ENCODE measurements at places on chromosomes 12 and 14.
A peak's percentile ranks its signal among the peaks of the same experiment; 100 is the strongest.

DNA sequence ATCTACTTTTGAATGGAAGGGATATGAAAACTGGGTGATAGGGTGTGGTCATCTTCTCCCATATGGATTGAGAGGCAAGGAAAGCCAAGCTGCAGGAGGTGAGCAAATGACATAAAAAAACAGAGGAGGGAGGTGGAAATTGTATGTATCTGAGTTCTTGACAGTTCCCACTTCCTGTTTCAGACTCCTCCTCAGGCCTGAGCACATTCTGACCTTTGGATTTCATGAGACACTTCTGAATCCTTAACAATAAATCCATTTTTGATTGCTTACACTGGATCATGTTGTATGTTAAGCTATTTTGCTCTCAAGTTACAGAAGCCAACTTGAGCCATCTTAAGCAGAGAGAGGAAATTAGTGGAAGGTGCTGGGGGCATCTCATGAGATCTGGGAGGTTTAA is 11.6 kb upstream of the SRSF5 start:
- no peak for DNase-seq

GRCh38 chr14:105498430-105499255 is 7.6 kb downstream of the TEDC1 start:
- DNase-seq: peak; percentile 78

DNA sequence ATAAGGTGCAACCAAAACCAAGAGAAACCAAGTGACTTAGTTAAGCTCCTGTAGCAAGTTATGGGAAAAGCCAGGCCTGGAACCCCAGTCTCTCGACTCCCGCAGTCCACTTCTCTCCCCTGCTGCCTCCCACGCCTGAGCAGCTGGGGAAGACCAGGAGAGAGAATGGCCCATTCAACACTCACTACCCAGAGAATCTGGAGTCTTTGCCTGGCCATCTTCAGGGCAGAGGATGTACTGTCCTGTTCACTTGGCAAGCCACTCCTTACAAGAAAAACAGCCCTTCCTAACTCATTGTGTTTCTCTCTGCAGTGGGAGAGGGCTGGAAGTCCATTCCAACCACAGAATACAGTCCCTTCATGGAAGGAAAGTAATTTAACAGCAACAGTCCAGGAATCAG is 1.8 kb downstream of the PITPNM2 start:
- no peak for DNase-seq

DNA sequence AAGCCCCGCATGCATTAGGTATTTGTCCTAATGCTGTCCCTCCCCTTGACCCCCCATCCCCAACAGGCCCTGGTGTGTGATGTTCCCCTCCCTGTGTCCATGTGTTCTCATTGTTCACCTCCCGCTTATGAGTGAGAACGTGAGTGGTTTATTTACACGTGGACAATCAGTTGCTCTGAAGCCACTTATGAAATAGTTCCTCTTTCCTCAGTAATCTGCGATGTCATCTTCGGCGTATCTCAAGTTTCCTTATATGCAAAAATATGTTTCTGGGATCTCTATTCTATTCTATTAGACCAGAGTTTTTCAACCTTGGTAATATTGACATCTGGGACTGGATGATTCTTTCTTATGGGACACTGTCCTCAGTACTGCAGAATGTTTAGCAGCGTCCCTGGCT is 56.0 kb upstream of the DCD start:
- DNase-seq: no peak

- DNase-seq: peak; percentile 84
Measured at GRCh38 chr12:26113853-26114719, 10.8 kb downstream of the BHLHE41 start.

DNA sequence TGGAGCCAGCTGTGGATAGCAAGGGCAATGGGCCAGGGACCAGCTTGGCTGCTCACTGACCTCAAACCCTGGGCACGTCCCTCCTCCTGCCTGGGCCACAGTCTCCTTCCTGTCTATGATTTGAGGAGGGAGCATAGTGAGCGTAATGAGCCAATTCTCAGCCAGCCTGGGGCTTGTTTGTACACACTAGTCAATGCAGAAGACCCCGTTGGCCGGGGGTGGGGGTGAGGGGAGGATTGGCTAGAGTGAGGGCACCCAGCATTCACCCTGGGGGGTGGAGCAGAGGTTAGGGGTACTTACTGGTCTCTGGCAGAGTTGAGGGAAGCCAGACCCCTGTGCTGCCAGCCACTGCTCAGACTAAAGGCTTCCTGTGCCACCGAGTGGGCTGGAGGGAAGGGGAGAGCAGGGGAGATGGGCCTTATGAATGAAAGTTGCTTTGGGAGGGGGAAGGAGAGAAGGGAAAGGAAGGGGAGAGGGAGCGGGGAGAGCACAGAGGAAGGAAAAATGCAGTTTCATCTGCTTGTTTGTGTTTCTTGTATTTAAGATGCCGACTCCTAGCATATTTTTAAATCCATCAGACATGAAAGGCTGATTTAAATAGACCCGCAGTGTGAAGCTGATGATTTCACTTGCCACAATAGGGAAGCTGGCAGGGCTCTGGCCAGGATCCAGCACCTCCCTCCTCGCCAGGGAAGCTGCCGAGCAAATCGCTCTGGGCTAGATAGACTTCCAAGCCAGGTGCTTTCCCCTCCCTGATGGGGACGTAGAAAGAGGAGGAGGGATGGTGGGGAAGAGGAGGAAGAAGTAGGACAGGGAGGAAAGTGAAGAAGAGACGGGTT is 114.0 kb downstream of the PRMT8 start:
- peak; percentile 37 for DNase-seq

DNA sequence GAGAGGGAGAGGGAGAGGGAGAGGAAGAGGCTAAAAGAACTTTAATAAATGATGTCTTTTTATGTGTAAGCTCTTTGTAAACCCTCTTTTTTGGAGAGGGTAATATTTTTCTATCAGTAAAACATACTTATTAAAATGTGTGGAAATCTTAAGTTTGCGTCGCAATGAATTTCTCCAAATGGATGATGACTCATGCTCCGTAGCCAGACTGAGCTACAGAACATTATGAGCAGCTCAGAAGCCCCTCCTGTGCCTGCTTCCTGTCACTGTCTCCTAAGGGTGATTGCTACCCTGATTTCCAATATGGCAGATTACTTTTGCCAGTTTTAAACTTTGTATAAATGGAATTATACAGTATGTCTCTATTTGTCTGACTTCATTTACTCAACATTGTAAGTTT is 13.0 kb upstream of the PYGL start:
- DNase-seq: no peak

- no peak for DNase-seq
Measured at GRCh38 chr14:31961896-31962295, 115.2 kb upstream of the ARHGAP5 start.

GRCh38 chr12:68962877-68963855 is 30.2 kb upstream of the CPM start:
- peak; percentile 50 for DNase-seq

GRCh38 chr14:30440961-30441360 is 118.0 kb upstream of the G2E3 start:
- DNase-seq: no peak

DNA sequence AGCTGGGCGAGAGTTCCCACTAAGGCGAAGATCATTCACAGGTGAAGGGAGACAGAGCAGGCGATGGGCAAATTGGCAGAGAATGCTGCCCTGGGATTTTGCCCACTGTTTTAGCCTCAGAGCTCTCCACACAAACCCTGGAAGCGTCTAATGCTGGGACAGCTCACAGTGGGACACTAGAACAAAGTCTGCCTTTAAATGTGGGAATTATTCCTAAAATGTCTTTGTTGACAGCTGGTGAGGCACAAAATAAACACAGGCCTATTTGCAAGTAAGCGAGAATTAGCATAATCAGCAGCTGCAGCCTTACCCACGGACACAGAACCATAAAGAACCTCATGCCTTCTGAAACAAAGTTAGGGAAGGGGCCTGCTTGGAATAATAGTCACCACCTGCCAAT is 824.5 kb downstream of the AACS start:
- DNase-seq: peak; percentile 83

- DNase-seq: no peak
Measured at GRCh38 chr12:52119398-52120254, 40.1 kb downstream of the SMIM41 start.

- no peak for DNase-seq
Measured at GRCh38 chr14:33810308-33810707, 140.6 kb downstream of the EGLN3 start.

- DNase-seq: no peak
Measured at GRCh38 chr14:91817566-91818325, 49.6 kb downstream of the TC2N start.

GRCh38 chr14:23624830-23625404 is 11.2 kb upstream of the DHRS2 start:
- DNase-seq: no peak

GRCh38 chr12:56787498-56787897 is 24.4 kb downstream of the HSD17B6 start:
- DNase-seq: no peak

DNA sequence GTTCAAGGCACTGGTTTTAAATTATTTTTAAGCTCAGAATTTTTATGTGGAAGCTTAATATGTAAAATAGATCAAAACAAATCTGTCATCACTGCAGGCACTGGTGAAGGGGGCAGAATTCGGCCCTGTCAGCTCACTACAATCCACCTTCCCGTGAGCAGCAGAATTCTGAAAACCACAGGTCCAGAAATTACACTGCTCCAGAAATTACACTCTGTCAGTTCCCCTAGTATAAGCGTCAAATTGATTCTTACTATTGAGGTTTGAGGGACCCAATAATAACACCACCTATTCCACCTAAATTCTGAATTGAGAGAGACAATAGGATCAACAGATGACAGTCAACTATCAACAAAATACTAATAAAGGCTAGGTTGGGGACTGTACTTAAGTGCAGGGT is 245.5 kb downstream of the PHLDA1 start:
- no peak for DNase-seq

- no peak for DNase-seq
Measured at GRCh38 chr12:15323480-15323879, 1.2 kb downstream of the PTPRO start.

- no peak for DNase-seq
Measured at GRCh38 chr12:7093486-7093885, 1.2 kb upstream of the C1R start.

DNA sequence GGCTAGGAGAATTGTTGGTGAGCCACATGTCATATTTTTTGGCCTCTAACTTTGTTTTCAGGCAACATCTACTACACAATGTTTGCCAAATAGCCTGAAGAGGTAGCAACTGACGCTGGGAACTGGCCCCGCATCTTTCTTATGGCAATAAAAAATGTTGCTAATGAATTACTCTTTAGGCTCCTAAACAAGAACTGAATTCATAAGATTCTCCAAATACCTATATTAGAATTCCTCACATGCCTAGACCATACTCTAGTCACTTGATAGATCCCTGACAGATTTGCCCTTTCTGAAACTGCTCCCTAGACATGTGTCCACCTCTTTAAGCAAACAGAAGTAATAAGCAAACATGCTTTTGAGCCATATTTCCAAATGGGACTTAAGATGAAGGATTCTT is 209.0 kb upstream of the ATXN7L3B start:
- no peak for DNase-seq

DNA sequence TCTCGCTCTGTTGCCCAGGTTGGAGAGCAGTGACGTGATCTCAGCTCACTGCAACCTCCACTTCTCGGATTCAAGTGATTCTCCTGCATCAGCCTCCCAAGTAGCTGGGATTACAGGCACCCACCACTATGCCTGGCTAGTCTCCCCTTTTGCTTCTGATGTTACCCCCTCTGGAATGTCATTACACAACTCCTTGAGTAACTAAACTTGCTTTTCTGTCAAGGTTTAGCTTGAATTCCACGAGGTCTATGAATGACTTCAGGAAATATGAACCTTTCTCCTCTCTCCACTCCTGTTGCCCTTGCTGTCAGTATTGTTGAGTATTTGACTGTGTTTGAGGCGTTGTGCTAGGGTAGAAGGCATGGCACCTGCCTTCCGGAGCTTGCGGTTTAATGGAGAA is 16.8 kb upstream of the RTRAF start:
- no peak for DNase-seq

DNA sequence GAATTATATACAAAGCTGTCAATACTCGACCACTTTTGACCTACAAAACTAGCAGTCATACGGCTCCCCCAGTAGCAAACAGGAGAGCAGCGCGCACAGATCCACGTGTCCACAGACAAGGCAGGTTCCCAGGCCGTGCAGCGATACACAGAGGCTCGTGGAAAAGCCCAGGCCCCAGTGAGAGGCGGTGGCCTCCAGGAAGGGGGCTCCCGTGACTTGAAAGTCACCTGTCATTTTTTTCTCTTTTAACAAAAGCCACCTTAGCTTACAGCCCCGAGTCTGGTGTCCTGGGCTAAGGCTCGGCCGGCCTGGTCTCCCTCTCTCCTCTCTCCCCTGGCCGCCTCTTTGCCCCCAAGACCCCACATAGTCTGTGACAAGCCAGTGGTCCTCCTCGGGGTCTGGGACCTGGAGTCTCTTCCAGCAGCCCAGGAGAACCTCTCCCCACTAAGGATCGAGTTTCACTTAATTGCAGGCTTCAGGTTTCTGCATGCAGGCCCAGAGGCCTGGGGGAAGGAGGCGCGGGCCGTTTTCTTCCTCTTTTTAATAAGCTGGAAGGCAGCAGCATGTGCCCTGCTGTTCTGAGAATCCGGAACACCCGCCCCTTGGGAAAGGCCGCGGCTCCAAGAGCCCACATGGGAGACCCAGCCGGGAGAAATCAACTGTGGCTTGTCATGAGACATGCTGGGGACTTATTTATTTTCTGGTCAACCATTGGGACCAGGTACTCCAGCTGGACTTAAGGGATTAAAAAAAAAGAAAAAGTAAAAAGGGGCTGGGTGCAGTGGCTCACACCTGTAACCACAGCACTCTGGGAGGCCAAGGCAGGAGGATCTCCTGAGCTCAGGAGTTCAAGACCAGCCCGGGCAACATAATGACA is 15.9 kb downstream of the NCOR2 start:
- DNase-seq: peak; percentile 59

DNA sequence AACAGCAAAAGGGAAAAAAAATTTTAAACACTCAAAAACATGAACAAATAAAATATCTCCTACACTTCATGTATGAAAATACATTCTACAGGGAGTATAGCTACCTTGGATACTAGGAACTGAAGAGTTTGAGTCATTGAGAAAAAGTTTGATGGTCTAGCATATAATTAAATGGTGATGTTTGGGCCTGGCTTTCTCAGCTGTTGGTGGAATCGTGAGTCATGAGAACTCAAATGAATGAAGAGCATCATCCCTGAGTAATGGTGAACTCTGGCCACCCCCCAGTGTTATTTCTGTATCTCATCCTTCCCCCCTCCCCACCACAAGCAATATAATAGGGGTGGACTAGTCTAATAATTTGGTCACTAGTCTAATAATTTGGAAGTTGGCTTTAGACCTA is 6.7 kb upstream of the SLC6A15 start:
- no peak for DNase-seq

GRCh38 chr12:52122904-52123303 is 43.4 kb downstream of the SMIM41 start:
- DNase-seq: no peak

- no peak for DNase-seq
Measured at GRCh38 chr12:72369423-72369959, 97.3 kb downstream of the TRHDE start.

Measured in pons (tissue), 1 donor.